Posterior vena cava (tissue), 2 donors: ENCODE measurements at places on chromosomes 3 and 15.

DNA sequence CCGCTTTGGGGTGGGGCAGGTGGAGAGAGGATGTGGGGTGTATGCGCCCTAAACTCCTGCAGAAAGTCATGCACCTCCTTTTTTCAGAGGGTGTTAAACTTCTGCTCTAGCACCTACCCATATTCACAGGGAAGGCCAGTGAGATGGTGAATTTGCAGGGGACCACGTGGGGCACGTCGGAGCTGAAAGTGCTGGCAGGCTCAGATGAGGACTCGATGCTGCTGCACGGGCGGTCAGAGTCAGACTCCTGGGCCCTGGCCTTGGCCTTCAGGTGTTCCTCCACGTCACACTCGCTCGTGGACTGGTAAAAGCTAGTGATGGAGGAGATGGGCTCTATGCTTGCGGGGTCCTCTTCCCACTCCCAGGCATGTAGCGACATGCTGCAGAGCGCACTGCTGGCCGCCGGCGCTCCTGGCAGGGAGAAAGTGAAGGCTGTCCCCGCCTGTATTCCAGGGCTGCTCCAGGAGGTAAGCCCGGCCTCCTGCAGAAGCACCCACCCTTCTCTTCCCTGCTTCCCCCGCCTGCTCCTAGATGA is 883 bp downstream of the CFAP92 start:
- DNase-seq, result no peak

DNA sequence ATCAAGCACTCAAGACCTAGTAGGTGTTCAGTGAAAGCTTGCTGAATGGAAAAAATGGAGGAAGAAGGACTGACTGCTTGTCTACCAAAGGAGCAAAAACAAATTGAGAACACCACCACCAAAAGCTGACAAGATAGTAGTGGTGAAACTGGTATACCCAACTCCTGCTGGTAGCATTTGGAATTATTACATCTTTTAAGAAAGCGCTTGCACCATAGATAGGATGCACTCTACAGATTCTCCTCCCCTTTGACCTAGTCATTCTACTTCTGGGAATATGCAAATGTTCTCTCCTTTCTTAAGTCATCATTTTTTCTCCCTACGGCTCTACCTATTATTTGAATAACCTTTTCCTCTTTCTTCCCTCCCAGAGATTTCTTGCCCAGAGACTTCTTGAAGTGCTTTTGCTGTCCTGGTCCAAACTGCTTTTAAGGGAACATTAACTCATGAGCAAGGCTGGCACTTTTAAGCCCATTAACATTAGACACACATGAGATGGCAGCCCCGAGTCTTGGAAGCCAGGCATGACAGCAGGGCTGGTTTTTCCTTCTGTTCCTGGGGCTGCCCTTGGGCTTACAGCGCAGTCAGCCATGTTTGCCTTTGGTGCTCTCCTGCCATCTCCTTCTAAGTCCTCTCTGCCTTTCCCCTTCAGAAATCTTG is 75.0 kb upstream of the TLE3 start:
- peak; percentile 12 for DNase-seq

DNA sequence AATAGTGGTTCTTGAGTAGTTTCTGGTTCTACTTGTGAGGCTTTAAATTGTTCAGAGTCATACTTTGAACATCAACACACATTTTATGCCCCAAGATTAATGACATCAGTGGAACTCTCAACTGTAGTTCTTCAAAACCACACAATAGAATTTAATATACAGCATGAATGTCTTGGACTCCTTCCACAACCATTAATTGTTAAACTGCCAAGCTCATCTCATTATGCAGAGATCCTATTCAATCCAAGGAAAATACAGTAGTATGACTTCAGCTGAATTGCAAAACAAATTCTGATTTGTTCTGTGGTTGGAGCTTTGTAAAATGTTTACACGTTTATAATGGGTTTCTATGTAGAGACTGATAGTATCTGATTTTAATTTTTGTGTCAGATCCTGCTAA is 199.2 kb upstream of the SLC2A2 start:
- DNase-seq, result no peak

DNA sequence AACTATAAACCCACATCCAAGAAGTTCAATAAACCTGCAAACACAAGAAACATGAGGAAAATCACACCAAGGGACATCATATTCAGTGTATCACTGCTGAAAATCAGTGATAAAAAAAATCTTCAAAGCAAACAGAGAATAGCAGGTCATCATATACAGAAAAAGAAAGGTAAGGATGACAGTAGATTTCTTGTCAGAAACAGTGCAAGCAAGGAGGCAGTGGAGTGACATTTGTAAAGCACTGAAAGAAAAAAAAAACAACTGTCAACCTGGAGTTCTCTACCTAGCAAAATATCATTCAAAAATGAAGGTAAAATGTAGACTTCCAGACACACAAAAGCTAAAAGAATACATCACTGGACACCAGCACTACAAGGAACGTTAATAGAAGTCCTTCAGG is 71.5 kb downstream of the TRPC1 start:
- no peak for DNase-seq

- DNase-seq, result no peak
These were observed 8.0 kb downstream of the EPHB1 start for GRCh38 chr3:134803051-134803505.

- no peak for DNase-seq
These were observed 1.4 kb downstream of the VEPH1 start for GRCh38 chr3:157501863-157502262.

DNA sequence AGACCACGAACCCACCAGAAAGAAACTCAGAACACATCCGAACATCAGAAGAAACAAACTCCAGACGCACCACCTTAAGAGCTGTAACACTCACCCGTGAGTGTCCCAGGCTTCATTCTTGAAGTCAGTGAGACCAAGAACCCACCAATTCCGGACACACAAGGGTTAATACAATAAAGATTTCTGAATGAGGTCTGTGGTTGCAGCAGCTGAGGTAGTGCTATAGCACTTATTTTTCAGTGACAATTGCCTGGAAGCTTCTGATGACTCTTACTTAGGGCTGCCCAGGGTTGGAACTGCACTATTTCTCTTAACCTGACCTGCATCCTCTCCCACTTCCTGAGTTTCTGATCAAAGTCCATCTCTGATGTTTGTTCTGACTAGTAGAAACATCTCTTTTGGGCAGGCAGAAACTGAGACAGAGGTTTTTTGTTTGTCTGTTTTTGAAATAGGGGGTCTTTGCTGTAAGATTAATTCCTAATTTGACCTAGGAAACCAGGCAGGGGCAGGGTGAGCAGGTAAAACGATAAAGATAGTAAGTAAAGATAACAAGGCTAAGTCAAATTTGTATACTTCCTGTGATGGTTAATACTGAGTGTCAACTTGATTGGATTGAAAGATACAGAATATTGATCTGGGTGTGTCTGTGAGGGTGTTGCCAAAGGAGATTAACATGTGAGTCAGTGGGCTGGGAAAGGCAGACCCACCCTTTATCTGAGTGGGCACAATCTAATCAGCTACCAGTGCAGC is 169.1 kb downstream of the GAP43 start:
- DNase-seq, result no peak

- DNase-seq, result no peak
These were observed 31.4 kb downstream of the SETMAR start for GRCh38 chr3:4334548-4334947.

DNA sequence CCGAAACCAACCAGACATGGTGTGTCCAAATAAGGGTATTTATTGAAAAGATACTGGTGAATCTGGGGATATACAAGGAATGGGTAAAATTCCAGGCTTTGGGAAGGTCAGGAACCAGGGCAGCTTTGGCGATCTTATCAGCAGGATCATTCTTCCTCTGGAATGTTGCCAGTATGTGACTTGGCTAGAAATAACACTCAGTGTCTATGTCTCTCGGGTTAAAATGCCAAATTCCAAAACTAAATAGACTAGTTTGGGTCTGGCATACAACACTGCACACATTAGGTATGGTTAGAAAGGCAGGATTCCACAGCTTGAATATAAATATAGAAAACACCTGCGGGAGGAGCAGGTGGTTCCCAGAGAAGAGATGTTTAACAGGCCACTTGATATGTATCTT is 220.2 kb upstream of the CD96 start:
- DNase-seq, result no peak

DNA sequence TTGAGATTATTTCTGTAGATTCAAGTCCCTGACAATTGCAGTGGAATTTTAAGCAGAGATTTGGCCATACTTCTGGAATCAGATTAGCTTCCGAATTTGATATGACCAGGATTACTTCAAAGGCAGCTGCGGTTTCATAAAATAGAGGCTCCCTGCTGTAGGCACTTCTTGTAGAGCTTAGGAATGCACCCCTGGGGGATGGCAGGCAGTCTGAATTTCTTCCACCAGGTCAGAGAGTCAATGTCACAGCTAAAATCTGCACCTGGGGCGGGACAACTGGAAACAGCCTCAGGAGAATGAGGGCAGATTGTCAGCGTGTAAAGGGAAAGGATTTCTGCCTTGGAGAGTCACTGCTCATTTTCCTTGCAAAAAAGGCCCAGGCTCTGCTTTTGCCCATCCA is 182.6 kb downstream of the ARRDC4 start:
- DNase-seq, result no peak

- no peak for DNase-seq
These were observed 294.5 kb upstream of the PROK2 start for GRCh38 chr3:72079369-72079872.

- no peak for DNase-seq
These were observed 757.0 kb upstream of the NECTIN3 start for GRCh38 chr3:110314512-110315114.

GRCh38 chr3:53137835-53138446 is 7.7 kb upstream of the RFT1 start:
- no peak for DNase-seq

- DNase-seq, result no peak
These were observed 11.3 kb downstream of the CYP19A1 start for GRCh38 chr15:51327081-51327480.

GRCh38 chr3:46471371-46471914 is 6.7 kb upstream of the LTF start:
- peak; percentile 37 for DNase-seq

GRCh38 chr15:74402337-74402841 is 31.4 kb downstream of the SEMA7A start:
- no peak for DNase-seq

DNA sequence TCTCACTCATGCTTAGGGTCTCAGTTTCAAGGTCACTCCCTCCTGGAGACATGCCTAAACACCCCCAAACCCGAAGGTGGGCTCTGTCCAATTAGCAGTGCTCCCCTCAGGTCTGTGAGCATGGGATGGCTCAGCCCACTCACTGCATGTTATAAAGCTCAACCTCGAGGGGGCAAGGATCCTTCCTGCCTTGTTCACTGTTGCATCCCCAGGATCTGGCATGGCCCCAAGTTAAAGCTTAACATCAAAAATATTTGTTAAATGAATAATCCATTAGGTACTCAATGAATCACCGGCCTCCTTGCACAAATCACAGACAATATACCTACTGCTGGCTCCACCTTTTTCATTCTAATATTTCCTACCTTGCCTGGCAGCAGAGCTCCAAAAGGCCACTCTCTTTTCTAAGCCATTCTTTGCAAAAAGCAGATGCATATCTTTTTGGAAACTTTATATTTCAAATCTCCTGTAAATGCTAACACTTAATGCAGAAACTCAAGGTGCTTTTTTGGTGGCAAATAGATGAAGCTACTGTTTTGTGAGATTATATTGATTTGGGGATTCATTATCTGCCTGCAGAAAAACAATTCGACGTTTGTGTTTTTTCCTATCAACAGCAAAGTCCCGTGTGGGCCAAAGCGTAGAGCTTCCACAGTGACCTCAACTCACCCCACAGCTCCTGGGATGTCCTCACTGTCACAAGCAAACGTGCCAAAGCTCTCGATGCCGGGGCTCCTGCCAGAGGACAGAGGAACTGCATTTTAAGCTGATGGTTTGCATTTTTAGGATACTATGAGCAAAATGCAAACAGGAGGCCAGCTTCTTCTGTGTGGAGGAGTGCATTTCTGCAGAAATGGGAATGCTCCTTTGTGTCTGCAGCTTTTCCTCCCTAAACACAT is 35.4 kb downstream of the PCOLCE2 start:
- no peak for DNase-seq

- DNase-seq, result peak; percentile 36
These were observed 33.5 kb downstream of the RASGRF1 start for GRCh38 chr15:79057050-79057449.

- DNase-seq, result no peak
These were observed 59.2 kb downstream of the SRGAP3 start for GRCh38 chr3:9190276-9190675.

DNA sequence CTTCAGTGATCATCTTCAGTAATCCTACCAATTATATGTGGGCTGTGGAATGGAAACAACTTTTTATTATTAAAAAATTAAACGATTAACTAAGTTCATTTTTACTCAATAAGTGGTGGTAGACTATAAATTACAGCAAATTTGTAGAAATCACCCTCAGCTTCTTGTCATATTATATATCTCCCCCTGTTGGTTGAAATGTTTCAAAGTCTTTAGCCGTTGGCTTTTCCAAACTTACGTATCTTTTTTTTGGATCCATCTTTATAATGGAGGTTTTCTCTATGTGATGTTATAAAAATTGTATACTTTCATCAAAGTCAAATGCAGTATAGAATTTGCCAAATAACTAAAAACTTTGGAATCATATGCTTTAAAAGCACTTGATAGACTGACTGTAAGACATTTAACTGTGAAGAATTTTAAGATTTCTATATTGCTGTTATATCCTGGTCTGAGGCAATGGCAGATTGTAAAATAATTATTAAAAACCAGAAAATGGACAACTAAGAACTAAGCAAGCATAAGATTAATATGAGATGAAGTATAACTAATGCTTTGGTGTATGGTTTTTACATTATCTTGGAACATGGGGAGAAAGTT is 44.7 kb downstream of the ATP11B start:
- DNase-seq, result no peak

- no peak for DNase-seq
These were observed 69.9 kb downstream of the TNIK start for GRCh38 chr3:171390051-171390941.

DNA sequence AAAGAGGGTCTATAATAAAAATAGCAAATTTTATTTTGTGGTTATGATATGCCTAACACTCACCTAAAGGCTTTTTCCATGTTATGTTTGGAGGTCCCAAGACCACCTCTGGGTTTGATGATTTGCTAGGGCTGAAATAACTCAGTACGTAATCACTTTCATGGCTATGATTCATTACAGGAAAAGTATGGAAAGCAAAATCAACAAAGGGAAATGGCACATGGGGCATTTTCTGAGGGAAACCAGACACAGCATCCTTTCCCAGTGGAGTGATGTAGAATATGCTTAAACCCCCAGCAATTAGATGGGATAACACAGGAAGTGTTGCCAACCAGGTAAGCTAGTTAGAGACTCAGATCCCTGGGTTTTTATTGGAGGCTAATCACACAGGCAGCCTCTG is 701.6 kb upstream of the CBLB start:
- DNase-seq, result no peak

- DNase-seq, result no peak
These were observed 15.8 kb downstream of the CSPG4 start for GRCh38 chr15:75696854-75697259.

GRCh38 chr15:35998663-35999602 is 453.0 kb upstream of the DPH6 start:
- DNase-seq, result no peak

- DNase-seq, result no peak
These were observed 883 bp downstream of the MAGEF1 start for GRCh38 chr3:184710870-184711492.

GRCh38 chr15:64634027-64634426 is 141.4 kb downstream of the RBPMS2 start:
- no peak for DNase-seq
